ENCODE measurements at places on chromosomes 6 and 20.

DNA sequence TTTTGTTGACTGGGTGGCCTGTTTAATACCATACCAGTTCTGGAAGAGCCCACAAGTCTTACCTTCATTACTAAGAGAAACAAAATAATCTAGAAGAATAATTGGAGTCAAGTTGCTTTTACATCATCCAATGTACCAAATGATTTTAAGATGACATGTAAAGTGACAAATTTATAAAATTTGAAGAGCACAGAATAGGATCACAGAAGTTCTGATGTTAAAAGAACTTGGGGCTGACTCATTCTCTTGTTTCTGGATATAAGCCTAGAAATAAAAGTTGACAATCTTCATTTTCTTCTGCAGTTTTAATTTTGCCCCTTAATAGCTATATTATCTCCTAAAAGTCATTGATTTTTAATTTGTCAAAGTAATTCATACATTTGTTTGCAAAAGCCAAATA, 317.5 kb upstream of the MARCKS start:
- no peak for DNase-seq

GRCh38 chr6:130371921-130372420, 6.2 kb downstream of the TMEM200A start:
- no peak for DNase-seq

- no peak for DNase-seq
Measured at GRCh38 chr20:20251317-20251716, 116.6 kb upstream of the INSM1 start.

GRCh38 chr6:142926177-142926493, 18.8 kb downstream of the HIVEP2 start:
- no peak for DNase-seq

GRCh38 chr20:24465159-24465558, 4.3 kb upstream of the SYNDIG1 start:
- DNase-seq = no peak

DNA sequence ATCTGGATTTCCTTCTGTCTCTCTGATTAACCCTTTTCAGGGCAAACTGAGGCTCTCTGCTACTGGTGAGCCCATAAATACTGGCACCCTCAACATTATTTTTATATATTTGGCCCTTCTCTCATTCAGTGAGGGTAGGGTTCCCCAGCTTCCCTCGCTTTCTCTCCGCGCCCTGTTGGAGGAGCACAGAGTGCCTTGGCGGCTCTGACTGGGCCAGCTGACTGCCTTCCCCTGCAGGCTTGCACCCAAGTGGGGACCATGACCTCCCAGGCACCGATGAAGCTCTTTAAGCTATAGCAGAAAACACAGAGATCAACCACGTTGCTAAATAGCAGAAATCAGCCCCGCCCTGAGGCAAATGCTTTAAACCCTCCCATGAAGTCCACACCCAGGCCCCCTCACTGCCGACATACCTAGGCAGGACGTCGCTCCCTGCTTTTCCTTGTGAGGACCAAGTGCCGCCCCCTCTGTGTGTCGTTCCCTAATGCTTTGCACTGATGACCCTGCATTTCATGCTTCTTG, 105.0 kb downstream of the HUS1B start:
- no peak for DNase-seq

DNA sequence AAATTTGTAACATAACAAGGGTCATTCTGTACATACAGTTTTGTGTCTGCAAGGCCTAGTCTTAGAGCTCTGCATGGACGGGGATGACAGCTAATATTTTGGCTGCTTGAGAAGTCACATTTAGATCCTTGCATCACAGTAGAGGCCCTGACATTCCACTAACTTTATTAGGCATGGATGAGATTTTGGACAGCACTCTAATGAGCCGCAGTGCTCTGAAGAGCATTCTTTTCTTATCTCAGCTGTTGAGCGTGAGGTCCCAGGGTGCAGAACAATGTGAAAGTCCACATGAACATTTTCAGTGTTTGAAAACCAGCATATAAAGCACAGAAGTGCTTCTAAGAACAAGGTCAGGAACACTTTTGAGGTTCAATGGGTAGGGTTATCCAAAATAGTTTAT, 58.9 kb downstream of the IPCEF1 start:
- DNase-seq = no peak

DNA sequence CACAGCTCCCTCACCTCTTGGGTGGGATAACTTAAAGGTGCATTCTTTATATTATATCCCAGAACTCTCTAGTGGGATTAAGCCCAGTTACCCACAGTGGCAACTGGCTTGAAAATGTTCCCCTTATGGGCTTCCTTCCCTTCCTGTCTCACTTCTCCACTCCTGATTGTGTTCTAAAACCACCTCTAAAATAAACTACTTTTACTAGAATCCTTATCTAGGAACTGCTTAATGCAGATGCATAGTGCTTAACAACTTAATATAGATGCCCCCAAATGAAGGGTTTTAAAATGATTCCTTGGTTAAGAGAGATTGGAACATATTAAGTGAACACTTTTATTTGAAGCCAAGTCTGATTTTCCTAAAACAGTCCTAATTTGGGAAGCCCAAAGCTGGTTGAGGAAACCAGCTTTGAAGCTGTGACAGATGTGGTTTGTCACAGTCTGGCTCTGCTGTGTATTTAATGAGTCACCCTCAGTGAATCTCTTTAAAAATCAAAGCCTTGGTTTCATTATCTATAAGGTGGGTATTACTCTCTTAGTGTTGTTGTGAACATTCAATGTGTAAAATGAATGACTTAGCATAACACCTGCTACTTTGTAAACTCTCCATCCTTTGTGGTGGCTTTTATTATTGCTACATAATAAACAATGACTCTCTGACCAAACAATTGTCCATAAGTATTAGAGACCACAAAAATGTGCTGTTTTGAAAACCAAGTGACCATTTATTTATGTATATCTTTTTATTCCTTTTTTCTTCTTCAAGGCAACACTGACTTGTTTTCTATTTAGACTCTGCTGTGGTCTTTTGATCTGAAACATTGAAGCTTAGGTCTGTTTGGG, 24.4 kb downstream of the PLCB1 start:
- DNase-seq = no peak

DNA sequence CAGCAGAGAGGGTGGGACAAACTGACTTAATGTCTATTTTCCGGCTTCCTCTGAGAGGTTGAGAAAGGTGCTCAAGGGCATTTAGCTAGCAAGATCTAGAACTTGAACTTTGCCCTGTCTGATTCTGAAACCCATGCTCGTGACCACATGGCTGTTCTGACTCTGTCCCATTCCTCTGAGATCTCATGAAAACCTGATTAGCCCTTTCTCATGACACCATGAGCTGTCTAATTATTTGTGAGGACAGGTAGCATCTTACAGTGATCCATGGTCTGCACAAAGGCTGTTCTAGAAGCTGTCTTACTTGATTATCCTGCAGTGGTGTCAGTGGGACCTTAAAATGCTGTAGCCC, 89.6 kb upstream of the TOX2 start:
- DNase-seq = no peak

GRCh38 chr20:664151-664550, 11.2 kb upstream of the SRXN1 start:
- no peak for DNase-seq

GRCh38 chr6:148295261-148295887, 47.3 kb upstream of the SASH1 start:
- DNase-seq = no peak

DNA sequence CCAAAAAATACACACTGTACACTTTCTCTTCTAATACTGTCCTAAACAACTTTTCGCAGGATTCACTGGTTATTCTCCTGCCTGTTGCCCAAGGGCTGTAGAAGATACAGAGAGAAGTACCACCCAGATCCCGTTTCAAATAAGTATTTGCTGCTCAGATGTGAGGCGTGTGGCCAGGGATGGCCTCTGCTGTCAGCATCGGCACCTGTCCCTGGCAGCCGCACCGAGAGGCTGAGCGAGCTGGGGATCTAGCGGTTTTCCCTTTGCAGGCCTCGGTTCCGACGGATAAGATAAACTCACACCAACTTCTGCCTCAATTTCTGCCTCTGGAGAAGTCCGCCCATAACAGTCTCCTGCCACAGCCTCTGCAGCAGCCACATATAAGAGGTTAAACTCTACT, 685.2 kb upstream of the AGPAT4 start:
- no peak for DNase-seq

DNA sequence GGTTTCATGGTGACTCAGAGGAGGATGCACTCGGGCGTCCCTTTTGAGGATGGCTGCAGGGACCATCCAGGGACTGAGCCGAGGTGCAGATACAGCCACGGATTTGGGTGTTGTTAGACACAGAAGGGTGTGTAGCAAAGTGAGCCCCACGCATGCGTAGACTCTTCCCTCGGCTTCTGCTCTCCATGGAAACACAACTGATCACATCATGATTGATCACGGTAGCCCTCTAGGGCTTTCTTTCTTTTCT, 606 bp upstream of the ULBP1 start:
- DNase-seq = no peak

DNA sequence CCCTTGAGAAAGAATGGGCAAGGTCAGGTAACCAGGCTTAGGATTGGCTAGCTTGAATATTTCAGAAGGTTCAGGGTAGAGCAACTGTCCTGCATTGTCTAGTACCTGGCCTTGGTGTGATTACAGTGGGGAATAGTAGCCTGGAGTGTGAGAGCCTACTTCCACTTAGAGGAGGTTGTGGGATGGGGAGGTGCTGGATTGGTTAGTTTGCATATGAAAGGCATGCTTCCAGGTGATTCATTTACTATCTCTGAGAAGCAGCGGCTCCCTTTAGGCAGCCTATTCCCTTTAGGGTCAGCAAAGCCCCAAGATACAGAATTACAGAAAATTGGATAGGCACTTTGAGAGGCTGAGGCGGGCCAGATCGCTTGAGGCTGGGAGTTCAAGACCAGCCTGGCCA, 25.0 kb upstream of the SCGN start:
- DNase-seq = no peak

DNA sequence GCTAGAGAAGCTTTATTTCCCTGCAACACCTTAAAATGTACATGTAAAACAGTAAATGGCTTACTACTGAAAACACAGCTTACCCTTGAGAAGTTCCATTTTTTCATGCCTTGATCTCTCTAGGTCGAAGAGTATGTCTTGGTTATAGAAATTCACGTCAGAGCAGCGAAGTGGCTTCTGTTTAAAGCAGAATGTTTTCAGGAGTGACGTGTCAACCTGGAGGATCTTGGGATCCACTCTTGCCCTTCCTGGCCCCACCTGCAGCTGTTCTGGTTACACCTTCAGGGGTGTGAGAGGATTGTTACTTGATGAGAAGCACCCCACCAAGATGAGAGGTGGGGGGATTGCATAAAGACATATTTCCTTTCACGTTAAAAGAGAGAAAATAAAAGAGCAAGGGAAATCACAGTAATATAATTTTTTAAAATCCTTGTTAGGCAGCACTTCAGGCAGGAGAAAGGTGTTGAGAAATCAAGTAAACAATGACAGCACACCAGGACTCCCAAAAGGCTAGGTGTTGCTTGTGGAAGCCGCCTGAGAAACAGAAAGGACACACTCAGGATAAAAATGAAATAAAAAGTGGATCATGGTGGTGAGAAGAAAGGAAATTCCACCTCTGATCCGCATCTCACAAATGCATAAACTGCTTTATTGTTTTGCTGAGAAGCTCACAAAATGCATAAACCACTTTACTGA, 149.7 kb downstream of the UNC5CL start:
- no peak for DNase-seq

DNA sequence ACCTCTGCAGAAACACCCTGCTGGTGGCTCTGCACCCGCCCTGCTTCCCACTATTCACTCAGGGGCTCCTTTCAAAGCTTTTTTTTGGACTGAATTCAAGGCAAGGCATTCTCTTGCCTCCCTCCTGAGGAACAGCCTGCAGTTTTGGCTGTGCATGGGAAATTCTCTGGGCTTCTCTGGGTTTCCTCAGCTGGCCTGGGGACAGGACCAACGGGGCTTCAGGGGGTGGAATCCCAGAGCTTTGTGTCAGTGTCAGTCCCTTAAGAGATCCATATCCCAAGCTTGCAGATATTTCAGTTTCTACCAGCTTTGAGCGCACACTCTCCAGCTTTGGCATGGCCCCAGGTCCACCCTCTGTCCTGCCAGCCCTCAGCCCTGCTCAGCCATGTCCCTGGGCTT, 2.0 kb downstream of the SCRT2 start:
- no peak for DNase-seq

DNA sequence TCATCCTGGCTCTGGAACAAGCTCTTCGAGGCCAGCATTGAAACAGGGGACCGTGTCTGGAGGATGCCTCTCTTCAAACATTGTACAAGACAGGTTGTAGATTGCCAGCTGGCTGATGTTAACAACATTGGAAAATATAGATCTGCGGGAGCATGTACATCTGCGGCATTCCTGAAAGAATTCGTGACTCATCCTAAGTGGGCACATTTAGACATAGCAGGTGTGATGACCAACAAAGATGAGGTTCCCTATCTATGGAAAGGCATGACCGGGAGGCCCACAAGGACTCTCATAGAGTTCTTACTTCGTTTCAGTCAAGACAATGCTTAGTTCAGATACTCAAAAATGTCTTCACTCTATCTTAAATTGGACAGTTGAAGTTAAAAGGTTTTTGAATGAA, 3.6 kb upstream of the CDKN1A start:
- DNase-seq = no peak

DNA sequence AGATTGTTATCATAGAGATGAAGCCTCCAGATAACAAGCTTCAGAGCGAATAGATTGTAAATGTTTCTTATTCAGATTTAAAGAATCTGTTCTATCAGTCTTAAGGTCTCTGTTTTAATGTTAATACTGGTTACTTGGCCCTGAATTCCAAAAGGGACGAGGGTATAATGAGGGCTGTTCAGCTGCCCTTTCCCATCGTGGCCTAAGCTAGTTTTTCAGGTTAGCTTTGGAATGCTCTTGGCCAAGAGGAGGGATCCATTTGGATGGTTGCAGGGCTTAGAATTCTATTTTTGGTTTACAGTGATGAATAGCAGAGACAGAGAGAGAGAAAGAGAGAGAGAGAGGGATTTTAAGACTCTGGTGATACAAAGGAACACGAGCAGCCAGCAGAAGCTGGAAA, 62.8 kb upstream of the UFL1 start:
- DNase-seq = no peak

DNA sequence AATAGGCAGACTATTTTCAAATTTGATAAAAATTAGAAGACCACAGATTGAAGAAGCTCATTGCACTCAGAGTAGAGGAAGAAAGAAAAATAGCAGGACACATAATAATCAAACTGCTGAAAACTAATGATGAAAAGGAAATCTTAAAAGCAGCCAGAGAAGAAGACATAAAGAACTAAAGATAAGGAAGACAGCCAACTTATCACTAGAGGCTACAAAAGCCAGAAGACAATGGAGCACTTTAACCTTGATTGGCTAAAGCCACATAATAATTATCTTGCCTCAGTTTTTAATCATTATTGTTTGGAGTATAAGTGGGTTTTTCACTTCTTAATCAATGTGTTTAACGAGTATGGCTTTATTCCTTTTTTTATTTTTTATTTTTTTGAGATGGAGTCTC, 397.6 kb downstream of the RNF144B start:
- no peak for DNase-seq

Measured in stimulated activated CD4-positive, alpha-beta T cell treated with anti-CD3 and anti-CD28 coated beads, Interleukin-1b, Interleukin-23, amount 100 ng/mL, for 1 hour (primary cell).